CD4-positive, alpha-beta T cell treated with Interleukin-10 for 1 hour (primary cell): ENCODE measurements at places on chromosomes 1 and 21.

GRCh38 chr1:240909701-240910457 lies 297.9 kb upstream of the GREM2 start:
- no peak for DNase-seq

- no peak for DNase-seq
Observed at GRCh38 chr1:93880731-93881130, 1.7 kb upstream of the DNTTIP2 start.

DNA sequence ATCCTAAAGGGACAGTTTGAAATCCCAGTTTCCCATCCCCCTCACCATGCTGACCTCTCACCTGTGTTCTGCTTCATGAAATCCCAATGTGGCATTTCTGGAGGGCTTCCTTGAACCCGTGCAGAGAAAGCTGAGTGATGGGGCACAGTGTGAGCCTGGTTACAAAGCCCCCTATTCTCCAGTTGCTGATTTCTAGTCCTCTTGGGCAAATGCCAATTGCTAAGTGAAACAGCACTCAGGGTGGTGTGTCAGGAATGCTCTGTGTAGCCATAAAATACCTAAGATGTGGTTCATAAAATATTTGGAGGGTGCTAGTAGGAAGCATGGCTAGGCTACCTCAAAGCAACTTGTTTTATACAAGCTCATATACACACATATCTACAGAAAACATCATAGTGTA lies 32.0 kb downstream of the SUSD4 start:
- no peak for DNase-seq

GRCh38 chr1:17305576-17306095 lies 2.4 kb upstream of the PADI4 start:
- DNase-seq, result no peak

DNA sequence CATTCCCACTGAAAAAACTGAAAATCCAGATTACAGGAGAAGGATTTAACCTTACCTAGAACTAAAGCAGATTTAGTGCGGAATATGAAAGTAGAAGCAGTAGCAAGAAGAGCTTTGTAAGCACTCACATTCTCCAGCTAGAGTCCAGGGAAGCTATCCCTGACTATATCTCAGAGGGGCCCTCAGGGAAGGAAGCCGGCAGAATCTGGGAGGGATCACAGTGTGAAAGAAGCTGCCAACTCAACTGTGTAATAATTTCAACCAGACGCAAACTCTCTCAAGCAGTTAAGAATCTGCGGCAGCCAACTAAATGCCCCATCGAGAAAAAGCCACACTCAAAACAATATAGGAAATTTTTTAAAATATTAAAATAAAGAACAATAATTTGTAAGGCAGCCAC lies 163.8 kb downstream of the EIF4G3 start:
- DNase-seq, result no peak

DNA sequence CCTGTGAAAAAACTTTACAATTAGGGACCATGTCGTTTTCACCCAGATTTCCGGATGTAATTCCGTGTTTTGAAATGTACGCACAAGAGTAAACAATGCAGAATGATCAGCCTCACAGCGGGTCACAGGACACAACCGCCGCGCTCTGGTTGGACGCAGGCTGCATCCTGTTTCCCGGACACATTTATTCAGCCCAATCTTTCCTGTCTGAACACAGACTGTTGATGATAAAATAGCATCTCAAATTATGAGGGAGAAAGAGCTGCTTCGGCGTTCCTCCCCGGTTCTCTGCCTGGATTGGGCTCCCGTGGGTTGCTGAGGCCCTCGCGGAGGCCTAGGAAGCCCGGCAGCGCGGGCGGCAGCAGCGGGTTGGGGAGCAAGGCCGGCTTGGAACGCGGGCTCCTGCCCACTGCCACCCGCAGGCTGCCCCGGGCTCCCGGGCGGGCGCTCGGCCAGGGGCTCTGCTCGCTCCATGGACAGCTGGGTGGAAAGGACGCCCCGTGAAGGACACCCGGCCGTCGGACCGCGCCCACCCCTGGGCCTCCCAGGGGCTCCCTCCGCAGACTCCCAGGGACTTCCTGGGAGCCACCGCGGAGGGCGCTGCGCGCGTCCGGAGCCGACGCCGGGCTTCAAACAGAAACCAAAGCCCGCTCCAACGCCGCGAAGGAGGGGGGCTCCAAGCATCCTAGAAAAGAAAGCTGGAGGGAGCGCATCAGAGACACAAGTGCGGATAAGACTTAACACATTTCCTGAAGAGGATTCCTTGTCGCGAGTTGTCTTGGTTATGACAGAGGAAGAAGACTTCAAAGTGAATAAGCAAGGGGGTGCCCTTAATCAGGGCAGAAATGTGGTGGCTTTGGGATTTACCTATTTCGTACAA lies 122.3 kb downstream of the ESRRG start:
- DNase-seq, result no peak
